ENCODE measurements at places on chromosomes 6 and 20.

GRCh38 chr6:37802810-37803209 is 16.7 kb upstream of the ZFAND3 start:
- no peak for DNase-seq

DNA sequence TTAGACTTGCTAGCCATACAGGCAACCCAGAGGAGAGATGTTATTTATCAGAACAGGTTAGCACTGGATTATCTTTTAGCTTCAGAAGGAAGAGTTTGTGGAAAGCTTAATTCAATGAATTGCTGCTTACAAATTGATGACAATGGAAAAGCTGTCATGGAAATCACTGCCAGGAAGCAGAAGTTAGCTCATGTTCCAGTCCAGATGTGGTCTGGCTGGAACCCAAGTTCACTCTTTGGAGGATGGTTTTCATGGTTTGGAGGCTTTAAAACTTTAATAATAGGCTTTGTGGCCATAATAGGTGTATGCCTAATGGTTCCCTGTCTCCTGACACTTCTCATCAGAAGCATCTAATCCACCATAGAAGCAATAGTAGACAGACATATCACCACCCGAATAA is 699.0 kb downstream of the PHF3 start:
- DNase-seq, result no peak

DNA sequence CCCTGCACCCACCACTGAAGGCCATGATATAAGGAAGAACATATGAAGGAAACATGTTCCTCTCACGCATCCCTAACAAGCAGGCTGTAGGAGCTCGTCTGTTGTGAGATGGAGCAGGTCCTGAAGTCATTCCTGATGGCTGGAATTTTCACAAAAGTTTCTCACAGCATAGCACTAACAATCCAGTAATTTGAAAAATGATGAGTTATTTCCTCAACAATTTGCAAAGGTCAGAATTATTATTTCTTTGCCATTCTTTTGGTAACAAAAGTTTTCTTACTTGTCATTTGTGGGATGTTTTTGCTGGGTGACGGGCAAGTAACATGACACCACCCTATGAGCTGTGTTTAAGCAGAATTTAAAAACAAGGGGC is 27.6 kb upstream of the FRMD1 start:
- no peak for DNase-seq

- no peak for DNase-seq
These were observed 52.7 kb downstream of the TRAF3IP2 start for GRCh38 chr6:111552958-111553357.

DNA sequence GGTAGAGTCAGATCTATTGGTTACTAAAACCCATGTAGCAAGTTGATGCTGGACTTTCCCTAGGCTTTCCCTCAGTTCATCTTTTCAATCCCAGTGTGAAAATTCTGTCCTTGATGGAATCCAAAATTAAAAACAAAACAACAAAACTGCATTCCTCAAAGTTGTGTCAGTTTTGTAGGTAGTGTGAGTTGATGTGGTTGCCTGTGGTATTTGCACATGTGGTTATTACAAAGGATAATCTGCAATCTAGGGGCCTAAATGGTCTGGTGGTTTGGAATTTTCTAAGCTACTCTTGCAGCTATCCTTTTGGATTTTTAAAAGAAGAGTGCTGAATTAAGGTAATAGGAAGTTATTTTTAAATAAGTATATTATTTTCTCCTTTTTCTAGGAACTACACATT is 132.2 kb upstream of the SCGN start:
- DNase-seq, result no peak

Measured in stimulated activated CD4-positive, alpha-beta T cell treated with anti-CD3 and anti-CD28 coated beads, Interleukin-4, amount 100 ng/mL, for 48 hours (primary cell).